ENCODE measurements at places on chromosomes 12 and 14.
A peak's percentile ranks its signal among the peaks of the same experiment; 100 is the strongest.

- peak; percentile 19 for DNase-seq
Observed at GRCh38 chr14:30521899-30522736, 36.8 kb upstream of the G2E3 start.

DNA sequence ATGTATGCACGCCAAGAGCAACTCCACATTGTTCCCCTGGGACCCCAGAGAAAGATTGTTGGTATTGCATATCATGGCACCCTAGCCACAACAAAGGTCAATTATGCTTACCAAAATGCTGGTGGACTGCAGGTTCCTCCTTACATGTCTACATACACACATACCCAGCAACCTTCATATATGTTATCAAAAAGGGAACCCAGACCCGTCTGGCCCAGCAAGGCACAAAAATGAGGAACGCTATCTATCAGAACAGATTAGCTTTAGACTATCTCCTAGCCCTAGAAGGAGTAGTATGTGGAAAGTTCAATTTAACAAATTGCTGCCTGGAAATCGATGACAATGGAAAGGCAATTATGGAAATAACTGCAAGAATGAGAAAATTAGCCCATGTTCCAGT, 61.5 kb downstream of the DHRS2 start:
- peak; percentile 29 for DNase-seq

GRCh38 chr12:122158700-122159285, 15.2 kb downstream of the IL31 start:
- no peak for DNase-seq

- no peak for DNase-seq
Observed at GRCh38 chr12:71164166-71164565, 6.4 kb upstream of the TSPAN8 start.

DNA sequence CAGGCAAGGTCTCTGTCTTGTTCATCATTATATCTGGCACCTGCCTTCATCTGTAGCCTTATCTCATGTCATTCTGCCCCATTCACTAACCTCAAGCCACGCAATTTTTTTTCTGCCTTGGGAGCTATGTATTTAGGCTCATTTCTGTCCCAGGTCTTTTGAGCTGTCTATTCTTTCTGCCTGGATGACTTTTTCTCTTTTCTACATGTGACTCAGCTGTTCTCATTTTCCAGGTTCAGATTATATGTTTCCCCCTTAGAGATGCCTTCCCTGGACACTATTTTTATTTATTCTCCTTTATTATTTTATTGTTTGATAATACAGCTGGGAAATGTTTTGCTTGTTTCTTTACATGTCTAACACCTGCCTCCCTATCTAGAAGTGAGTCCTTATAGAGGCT, 737.4 kb upstream of the TBX3 start:
- no peak for DNase-seq

DNA sequence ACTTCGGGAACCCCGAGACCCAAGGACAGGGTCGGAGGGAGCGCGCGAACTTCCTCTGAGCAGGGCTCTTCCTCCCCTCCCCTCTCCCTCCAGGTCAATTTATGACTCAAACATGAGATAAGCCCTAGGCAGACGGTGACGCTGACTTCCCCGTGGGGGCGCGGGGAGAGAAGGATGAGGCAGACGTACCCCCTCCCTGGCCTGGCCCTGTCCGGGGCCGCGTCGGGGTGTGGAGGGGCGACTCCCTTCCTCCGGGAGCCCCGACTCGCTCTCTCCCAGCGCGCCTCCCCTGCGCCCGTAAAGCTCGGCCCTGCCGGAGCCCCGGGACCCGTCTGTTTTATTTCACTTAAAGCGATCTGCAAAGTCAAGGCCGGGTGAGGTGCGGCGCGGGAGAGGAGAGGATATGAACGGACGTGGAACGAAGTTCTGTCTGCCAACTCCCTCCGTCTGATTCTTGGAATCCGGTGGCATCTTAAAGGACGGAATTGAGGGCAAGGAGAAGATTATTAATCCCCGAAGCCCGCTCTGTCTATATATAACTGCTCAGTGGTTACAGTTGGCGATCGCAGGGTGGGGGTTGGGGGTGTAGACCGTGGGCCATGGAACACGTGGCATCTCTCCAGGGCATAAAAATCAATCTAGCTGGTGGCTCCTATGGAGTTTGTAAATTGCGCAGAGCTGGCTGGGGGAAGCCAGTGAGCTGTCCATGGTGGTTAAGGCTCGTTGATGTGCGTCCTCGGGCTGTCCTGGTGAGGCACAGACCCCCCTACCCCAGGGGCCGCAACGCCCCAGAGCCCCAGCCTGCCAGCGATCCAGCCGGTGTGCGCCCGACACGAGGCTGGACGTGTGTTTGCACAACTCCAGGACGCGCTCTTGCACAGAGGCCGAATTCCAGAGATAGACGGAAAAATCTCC, 2.9 kb upstream of the PTHLH start:
- no peak for DNase-seq

- no peak for DNase-seq
Observed at GRCh38 chr12:262817-263216, at the start of gene SLC6A13. Gene SLC6A13 (minus strand): TSS chr12:262836. CDS start chr12:260052, 2,784 bp downstream.

- DNase-seq = no peak
Observed at GRCh38 chr14:49975276-49975675, 82.4 kb downstream of the ARF6 start.

DNA sequence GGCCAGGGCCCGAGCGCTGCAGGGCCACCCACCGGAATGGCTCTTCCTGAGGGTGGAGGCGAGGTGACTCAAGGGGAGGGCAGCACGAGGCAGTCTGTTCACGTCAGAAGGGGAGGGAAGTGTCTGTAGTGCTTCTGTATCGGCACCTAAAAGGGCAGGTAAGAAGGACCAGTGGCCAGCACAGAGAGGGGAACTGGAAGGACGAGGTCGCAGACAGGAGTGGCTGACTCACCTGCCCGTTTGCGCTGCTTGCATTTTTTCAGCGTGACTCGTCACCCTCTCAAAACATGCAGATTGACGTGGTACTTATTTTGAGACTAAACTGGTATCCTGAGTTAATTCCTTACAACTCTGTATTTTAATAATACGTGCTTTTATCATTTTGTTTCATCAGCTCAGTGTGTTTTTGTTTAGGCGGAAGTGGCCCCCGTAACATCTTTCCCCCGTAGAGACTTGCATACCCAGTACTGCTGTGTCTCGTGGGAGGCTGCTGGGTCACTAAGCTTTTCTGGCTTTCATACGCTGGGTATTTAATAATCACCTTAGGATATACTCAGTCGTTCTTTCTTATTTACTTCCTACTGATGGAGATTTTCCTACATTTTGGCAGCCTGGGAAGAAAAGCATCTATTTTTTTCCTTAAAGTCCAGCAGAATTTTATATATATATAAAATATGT, 26.4 kb downstream of the SFSWAP start:
- no peak for DNase-seq

DNA sequence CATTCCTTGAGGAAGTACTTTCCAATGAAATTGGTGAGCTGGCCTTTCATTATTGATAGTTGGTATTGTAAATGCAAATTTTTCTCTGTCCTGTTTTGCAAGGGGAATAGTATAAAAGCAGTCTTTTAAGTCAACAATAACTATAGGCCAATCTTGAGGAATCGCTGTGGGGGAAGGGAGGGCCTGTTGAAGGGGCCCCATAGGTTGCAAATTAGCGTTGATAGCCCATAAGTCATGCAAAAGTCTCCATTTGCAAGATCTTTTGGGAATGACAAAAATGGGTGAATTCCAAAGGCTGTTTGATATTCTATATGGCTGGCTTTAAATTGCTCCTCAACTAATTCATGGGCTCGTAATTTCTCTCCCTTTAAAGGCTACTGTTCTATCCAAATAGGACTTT, 143.6 kb downstream of the TMEM117 start:
- DNase-seq = no peak

DNA sequence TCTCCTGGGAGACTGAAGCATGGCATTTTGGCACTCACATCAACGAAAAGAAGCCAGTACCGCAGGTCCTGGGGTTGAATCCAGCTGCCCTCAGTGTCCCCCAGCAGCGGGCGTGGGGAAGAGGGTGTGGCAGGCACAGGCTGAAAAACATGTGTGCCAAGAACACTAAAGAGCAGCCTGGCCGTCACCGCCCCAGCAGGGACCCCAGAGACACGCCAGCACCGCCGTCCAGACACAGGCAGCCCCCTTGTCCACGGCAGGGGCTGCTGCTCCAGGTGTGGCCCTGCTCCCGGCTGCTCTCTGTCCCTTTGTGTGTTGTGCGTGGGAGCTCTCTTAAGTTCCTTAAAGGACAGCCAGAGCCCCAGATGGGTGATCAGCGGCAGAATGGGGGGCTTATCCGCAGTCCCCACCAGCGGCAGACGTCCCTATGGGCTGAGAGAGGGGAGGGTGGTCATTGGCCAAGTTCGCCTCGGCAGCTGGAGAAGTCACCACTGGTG, 556 bp downstream of the PHETA1 start:
- DNase-seq = no peak

- DNase-seq = no peak
Observed at GRCh38 chr12:66896797-66897196, 217.9 kb upstream of the GRIP1 start.

- no peak for DNase-seq
Observed at GRCh38 chr12:58262796-58263195, 321.4 kb downstream of the ATP23 start.

DNA sequence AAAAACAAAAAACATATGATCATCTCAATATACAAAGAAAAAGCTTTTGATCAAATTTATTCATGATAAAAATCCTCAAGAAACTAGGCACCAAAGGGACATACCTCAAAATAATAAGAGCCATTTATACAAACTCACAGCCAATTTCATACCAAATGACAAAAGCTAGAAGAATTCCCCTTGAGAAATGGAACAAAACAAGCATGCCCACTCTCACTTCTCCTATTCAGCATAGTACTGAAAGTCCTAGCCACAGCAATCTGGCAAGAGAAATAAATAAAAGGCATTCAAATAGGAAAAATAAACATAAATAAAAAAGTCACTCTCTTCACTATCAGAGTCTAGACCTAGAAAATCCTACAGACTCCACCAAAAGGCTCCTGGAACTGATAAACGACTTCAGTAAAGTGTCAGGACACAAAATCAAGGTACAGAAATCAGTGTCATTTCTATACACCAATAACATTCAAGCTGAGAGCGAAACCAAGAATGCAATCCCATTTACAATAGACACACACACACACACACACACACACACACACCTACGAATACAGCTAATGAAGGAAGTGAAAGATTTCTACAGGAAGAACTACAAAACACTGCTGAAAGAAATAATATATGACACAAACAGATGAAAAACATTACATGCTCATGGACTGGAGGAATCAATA, 1486.2 kb upstream of the SEL1L start:
- no peak for DNase-seq

DNA sequence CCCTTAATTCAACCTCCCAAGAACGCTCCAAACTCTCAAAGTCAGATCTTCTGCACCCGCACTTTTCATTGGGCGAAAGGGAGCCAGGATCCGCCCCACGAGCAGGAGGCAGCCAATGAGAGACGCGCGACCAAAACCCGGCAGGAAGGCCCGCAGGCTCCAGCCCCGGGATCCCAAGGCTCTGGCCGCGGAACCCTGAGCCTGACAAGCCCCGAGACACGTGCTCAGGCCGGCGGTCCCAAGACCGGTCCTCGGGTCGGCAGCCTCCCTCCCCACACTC, 438 bp downstream of the DDX54 start:
- DNase-seq = peak; percentile 90

GRCh38 chr12:111529424-111530368, 69.4 kb downstream of the ATXN2 start:
- DNase-seq = peak; percentile 61

GRCh38 chr12:62247281-62248045, 12.7 kb upstream of the USP15 start:
- DNase-seq = no peak

- peak; percentile 9 for DNase-seq
Observed at GRCh38 chr12:1309613-1310012, 284.8 kb downstream of the FBXL14 start.

GRCh38 chr12:115225845-115226244, 541.9 kb upstream of the TBX3 start:
- peak; percentile 10 for DNase-seq

DNA sequence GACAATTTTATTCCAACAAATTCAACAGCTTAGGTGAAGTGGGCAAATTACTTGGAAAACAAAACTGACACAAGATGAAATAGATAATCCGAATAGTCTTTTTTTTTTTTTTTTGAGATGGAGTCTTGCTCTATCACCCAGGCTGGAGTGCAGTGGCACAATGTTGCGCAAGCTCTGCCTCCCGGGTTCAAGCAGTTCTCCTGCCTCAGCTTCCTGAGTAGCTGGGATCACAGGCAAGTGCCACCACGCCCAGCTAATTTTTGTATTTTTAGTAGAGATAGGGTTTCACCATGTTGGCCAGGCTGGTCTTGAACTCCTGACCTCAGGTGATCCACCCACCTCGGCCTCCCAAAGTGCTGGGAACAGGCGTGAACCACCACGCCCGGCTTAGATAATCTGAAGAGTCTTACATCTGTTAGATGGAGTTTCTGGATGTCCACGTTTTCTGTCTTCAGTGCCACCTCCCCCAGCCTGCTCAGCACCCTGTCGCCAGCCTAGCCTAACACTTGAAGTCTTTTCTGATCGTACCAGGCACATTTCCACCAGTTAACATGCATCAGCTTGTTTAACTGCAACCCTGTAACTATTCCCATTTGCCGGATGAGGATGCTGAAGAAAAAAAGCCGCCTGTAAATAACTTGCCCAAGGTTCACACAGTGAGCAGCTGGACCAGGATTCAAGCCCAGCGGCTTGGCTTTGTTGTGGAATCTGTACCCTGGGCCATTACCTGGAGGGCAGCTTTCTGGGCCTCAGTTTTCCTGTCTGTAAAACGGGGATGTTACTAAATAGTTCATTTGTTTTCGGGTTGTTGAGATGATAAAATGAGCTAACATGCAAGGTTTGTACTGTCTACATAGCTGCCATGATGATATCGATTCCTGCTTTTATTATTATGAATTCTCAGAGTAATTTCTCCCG, 26.4 kb downstream of the FBRSL1 start:
- DNase-seq = no peak

DNA sequence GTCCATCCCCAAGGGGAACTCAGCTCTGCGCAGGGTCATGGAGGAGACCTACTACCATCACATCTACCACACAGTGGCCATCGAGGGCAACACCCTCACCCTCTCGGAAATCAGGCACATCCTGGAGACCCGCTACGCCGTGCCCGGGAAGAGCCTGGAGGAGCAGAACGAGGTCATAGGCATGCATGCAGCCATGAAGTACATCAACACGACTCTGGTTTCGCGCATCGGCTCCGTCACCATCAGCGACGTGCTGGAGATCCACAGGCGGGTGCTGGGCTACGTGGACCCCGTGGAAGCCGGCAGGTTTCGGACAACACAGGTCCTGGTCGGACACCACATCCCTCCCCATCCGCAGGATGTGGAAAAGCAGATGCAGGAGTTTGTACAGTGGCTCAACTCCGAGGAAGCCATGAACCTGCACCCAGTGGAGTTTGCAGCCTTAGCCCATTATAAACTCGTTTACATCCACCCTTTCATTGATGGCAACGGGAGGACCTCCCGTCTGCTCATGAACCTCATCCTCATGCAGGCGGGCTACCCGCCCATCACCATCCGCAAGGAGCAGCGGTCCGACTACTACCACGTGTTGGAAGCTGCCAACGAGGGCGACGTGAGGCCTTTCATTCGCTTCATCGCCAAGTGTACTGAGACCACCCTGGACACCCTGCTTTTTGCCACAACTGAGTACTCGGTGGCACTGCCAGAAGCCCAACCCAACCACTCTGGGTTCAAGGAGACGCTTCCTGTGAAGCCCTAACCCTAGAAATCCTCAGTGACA, 3.8 kb downstream of the FICD start:
- no peak for DNase-seq
